NAMALWA (cell line): ENCODE measurements at places on chromosomes 11 and 22.

DNA sequence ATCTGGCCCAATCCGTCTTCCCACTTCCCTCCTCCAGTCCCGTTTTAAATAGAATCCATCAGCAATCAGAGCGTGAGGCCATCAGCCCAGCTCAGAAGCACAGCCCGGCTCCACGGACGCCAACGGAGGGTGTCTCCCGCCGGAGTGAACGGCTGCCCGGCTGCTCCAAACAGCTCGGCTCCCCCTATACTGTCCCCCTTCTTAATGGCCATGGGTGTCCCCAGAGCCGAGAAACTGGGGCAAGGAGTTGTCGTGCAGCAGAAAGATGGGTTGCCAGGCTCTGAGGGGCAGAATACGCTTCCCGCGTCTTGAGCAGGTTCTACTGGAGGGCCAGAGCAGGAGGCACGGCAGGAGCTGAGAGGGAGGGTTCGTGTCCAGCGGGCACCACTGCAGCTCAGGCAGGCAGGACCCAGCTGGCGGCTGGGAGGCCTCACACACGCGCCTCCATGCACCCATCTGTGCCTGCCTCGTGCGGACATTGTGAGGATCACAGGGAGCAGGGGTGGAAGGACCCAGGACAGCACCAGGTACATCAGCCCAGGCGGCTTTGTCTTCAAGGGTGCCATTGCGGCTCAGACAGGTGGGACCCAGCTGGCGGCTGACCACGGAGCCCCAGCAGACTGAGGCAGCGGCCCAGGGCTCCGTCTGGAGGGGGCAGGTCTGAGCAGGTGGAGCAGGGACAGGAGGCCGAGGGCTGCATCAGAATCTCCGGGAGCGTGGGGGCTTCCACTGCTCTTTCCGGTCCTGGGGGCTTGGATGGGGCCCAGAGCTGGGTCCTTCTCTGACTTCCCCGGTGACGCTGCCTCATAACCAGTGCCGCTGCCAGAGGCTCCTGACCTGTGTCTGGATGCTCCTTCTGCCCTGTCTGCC lies 882.7 kb downstream of the BRD1 start:
- DNase-seq = no peak

DNA sequence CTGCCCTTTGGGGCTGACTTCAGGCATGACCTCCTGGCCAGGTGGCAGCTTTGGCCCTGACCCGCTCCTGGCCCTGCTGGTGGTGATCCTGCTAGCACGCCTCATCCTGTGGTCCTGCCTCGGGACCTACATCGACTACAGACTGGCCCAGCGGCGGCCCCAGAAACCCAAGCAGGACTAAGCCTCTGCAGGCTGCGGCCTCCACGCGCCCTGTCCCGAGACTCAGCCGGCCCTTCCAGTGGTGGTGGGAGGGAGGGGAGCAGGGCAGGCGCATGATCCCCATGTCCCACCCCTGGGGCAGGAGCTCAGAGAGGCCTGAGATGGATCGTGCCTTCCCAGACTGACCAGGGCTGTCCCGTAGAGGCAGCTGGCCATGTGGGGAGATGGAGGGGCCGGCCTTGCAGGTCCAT lies 2.1 kb downstream of the SMIM38 start:
- no peak for DNase-seq

DNA sequence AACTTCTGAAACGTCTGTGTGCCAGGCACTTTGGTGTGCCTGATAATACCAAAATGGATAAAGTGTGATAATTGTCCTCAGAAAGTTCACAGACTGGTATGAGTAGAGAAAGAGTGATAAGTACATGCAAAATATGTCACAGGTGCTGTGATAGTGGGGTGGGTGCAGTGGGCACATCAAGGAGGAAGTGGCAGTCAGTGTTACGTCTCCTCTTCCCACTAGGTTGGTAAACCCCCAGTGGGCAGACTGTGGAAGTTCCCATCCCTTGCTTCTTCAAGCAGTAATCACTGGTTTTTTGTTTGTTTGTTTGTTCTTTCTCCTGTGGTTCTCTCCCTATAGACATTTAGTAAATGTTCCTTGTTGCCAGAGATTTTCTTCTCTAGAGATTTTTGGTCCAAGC lies 5.4 kb downstream of the RNF121 start:
- DNase-seq = peak; percentile 35

- DNase-seq = peak; percentile 91
These were observed 879.3 kb downstream of the DLG2 start for GRCh38 chr11:84747871-84748270.

- peak; percentile 53 for DNase-seq
These were observed 2084.3 kb downstream of the LRRC4C start for GRCh38 chr11:39374963-39375698.

DNA sequence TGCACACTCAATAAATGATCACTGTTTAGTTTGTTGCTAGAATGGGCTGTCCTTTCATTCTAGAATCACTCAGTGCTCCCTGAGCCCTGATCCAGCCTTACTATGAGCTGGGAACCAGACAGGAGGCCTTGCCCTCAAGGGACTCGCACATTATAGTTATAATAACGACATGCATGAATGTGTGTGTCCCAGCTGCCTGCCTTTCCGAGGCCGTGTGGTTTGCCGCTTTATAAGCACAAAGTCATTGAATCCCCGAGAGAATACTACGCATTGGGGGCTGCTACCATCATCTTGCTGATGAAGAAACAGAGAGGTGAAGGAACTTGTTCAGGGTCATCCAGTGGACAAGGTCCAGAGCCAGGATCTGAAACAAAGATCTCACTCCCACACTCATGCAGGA lies 75.7 kb downstream of the NFAM1 start:
- DNase-seq = peak; percentile 94

DNA sequence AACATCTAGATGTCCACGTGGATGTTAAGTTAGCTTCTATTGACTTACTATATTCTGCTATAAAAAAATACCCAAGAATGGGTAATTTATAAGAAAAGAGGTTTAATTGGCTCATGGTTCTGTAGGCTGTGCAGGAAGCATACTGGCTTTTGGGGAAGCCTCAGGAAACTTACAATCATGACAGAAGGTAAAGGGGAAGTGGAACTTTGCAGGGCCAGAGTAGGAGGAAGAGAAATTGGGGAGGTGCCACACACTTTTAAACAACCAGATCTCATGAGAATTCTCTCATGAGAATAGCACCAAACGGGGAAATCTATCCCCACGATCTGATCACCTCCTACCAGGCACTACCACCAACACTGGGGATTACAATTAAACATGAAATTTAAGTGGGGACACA lies 689.3 kb downstream of the METTL15 start:
- DNase-seq = no peak

GRCh38 chr11:118275176-118275575 lies 11.1 kb upstream of the MPZL2 start:
- DNase-seq = no peak

GRCh38 chr11:83990160-83990733 lies 704.1 kb upstream of the CCDC90B start:
- no peak for DNase-seq

DNA sequence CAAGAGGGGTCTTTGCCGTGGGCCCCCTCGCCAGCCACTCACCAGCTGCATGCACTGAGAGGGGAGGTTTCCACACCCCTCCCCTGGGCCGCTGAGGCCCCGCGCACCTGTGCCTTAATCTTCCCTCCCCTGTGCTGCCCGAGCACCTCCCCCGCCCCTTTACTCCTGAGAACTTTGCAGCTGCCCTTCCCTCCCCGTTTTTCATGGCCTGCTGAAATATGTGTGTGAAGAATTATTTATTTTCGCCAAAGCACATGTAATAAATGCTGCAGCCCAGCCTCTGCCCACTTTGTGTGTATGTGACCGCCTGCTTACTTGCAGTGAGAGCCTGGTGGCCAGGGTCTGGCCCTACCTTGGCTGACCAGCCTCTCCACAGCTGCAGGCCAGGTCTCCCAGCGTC lies 2.8 kb upstream of the CRACR2B start:
- DNase-seq = no peak

DNA sequence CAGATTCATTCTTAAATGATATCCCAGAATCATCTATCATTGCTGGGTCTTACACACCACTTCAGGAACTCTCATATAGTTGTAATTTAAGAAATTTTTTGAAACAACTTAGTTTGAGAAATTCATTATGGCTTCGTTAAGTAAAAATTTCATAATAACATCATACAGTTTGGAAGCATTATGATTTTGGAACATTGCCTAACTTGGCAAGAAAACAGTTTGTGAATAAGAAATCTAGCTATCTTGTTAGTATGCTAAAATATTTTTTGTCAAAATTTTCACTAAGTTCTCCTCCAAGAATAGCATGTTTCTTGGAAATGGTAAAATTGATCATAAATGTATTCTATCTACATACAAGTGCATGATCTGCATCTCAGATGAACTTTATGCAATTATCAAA lies 217.7 kb downstream of the CNTN5 start:
- DNase-seq = no peak

DNA sequence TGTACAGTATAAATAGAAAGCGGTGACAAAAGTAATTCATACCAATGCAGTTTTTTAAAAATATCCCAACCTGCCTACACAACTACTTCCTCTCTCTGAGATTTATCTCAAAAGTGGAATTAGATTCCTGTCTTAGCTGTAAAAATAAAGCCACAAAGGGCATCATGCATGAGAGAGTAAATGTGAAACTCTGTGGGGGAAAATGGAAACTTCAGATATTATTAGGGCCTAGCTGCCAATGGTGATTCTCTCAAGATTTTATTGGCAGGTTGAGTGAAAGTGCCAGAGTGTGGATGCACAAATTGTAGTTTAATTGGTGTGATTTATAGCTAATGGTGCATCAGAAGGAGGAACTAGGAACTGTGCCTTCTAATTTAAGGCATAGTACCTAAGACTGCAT lies 356.9 kb upstream of the CCDC90B start:
- DNase-seq = no peak

DNA sequence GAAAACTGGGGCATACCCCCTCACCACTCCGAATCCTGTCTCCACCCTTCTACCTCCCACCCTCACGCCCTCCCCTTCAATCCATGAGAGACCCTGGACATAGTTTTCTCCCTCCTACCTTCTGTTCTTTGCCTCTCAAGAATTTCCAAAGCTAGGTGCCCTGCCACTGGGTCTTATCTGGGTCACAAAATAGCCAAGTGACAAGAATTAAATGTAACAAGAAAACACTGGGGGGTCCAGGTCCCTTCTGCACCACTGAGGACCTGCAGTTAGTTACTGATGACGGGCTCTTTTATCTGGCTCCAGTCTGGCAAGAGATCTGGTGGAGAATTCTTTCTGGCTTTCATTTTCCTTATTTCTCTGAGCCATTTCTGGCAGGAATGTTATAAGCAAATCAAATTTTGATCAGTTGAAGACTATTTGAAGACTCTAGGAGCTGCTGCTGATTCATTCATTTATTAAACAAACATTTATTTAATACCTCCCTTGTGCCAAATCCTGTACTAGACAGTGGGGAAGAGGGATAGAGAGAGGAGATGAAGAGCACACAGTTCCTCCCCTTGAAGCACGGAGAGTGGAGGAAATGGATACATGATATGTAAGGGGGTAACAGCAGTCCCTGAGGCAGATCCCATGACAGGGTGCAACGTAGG lies 135.2 kb downstream of the RRAS2 start:
- no peak for DNase-seq

- no peak for DNase-seq
These were observed 53.9 kb upstream of the PHOX2A start for GRCh38 chr11:72297828-72298227.

DNA sequence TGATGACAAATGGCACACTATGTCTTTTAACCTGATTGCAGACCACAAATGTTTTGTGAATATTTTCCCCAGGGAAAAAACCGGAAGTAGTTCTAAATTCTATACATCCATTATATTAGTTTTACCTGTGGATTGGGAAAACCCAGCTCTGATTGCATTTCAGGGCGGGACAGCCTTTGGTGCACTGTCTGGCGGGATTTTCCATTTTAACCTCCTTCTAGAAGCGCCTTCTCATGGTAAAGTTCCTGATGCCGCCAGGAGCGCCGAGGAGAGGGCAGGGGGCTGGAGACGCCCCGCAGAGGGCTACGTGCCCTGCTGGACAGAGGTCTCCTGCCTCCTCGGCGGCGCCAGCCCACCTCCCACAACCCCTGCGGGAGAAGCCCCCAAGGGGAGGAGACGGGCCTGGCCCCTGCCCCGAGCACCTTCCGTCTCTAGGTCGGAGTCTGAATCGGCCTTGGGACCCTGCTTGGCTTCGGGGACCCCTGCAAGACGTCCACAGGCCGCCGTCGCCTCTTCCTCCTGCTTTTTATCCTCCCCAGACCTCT lies 1.2 kb upstream of the P2RX6 start:
- DNase-seq = no peak
